ENCODE measurements at places on chromosomes 5 and 9.

DNA sequence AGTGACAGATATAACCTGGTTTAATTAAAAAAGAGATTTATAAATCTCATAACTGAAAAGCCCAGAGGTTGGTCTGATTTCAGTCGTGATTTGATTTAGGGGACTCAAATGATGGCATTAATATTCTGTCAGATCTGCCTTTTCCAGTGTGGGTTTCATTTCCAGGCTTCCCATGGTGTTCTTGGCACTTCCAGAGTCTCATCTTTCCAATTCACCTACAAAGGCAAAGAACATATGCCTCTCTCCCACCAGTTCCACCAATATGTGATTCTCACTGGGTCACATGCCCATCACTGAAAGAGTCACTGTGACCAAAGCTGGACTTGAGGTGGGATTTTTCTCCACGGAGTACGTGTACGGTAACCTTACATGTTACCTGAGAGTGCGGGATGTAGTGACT lies 137.4 kb upstream of the IL12B start:
- no peak for DNase-seq

DNA sequence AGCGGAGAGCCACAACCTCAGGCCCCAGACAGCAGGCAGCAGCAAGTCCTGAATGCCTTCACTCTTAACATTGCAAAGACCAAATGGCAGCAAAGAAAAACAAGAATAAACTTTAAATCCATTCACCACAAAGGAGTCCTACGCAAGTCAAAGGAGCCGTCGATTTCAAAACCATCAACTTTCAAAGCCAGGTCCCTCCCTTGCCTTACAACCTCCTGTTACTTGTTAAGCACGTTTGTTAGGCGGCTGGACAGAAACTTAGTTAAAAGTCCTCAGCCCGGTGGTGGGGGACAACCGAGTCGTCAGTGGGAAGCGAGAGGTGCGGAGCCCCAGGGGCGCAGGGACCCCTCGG lies 938 bp downstream of the LPAR1 start:
- DNase-seq: no peak

DNA sequence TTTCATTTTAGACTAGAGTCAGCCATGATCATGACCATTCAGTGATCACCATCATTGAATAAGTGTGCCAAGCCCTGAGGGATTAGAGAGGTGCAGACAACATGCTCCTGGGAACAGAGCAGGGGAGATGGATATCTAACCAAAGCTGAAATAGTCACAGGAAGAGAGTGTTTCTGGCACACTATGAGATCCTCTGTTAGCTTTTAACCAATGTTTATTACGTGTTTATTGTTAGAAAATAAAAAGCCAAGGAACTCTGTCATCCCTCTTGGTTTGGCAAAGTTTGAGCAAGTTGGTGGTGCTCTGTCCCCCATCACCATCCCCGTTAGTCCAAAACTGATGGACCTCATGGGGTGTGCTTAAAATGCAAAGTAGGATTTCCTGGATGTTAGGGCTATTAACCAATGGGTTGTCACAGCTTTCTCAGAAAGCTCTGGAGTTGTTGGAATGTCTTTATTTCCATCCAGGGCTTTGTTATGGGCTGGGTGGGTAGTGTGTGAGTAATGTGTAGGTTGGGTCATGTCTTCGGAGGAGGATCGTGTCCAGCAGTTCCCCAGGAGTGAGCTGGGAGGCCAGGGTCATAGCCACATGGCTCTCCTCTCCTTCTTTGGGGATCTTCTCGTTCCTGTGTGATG lies 34.9 kb downstream of the SLC28A3 start:
- no peak for DNase-seq

DNA sequence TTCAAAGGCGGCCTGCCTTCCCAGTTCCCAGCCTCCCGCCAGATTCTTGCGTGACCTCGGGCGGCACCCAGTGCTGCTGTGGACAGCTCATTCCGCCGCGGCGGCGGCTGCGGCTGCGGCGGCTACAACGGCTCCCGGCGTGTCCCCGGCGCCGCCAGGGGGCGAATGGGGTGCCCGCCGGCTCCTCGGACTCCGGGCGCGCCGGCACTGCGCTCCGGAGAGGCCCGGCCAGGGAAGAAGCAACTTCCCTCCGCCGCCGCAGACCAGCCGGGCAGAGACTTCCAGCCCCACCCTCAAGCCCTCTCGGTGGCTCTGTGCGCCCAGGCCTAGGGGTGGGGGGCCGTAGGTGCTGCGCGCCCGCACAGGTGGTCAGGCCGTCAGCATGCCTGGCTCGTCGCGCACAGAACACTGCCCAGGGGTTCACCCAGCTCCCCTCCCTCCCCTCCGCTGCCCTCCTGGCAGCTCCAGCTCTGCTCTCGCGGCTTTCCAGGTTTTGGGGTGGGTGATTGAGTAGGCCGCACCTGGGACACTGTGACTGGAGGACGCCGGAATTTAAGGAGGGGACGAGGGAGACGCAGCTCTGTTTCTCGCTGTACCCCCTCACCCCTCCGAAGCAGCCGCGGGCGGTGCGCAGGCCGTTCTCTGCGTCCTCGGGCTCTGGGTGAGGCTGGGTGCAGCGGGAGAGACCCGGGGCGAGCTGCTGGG lies 20.2 kb downstream of the IGIP start:
- DNase-seq: peak; percentile 15

GRCh38 chr5:130216286-130216685 lies 312.0 kb downstream of the CHSY3 start:
- no peak for DNase-seq

DNA sequence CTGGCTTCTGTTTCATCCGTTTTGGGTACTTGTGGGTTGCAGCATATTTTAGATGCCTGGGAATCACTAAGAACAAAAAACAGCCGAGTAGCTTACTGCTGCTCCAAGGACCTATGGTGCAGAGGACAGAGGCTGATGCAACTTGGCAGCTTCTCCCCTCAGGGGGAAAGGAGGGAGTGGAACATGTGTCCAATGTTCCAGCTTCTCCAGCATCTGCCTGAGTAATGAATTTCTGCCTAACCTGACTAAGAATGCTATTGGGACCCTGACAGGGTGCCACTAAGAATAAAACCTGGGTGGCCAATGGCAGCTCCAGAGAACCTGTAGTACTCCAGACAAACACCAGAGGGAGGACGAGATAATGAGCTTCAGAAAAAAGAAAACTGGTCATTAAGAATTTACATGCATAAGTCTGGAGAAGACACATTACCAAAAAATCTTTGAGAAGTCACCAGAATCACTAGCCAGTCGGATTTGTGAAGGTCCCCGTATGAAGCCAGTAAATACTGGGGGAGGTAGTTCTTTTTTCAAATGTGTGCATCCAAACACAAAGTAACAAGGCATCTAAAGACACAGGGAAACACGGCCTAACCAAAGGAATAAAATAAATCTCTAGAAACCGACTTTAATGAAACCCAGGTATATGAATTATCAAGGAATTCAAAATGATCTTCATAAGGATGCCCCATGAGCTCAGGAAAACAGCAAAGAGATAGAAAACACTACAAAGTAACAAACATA lies 293.5 kb downstream of the HINT1 start:
- peak; percentile 41 for DNase-seq

Data from T-helper 1 cell (primary cell).